ENCODE measurements at places on chromosomes 7 and 10.

DNA sequence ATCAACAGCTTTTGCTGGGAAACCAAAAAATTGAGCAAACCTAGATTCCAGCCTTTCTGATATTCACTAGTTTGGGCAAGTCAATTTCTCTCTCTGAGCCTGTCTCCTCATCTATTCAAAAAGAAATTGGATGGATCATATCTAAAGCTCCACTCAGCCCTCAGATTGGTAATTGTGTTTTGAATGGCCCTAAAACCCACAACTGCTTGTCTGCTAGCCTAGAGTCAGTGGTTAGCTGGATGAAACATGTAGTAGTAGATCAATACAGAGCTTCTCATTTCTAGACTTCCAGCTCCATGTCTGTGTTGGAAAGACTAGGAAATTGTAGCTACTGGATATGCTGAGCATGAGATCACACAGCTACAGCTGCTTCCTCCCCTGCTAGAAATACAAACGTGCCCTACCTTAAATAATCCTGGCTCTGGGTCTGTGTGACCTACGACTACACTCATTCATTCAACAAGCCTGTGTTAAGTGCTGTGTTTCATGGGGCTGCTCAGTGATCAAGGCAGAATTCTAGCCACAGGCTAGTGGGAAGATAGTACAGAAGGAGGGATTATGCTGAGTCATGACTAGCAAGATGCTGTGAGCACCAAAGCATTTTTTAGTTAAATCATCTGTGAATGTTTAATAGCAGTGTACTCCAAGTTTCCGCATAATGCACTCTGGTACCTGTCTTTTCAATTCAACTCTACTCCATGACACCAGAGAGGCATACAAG is 15.7 kb downstream of the DNTT start:
- DNase-seq, result no peak

DNA sequence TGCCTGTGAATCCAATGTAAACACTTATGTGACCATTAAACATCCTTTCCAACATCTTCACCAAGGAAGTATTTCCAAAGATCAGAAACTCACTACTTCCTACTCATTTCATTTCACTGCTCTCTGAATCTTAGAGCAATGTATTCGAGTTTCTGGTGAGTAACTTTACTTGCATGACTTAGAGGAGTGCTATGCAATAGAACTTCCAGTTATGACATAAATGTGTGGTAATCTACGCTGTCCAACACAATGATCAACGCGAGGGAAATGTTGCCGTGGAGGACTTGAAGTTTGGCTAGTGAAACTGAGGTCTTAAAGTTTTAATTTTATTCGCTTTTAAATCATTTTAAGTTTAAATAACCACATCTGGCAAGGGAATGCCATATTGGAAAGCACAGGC is 1326.3 kb downstream of the XPNPEP1 start:
- DNase-seq, result no peak

- peak; percentile 73 for DNase-seq
These were observed 3.6 kb downstream of the NPM3 start for GRCh38 chr10:101779544-101780186.

DNA sequence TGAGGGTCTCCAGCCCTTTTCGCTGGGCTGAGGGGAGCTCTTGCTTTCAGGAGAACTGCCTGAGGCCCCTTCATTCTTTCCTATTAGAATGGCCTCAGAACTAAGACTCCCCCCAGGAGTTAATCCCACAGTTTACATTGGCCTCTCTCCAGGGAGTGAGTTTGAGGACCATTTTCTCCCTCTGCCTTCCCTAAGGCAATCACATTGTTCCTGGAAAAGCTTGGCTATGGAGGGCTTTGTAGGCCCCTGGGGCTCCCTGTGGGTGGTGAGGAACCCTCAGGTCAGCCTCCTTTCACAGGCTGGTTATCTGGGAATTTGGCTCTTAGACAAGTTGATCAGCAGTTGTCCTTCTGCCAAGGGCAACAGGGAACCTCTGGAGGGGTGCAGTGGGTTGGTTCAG is 343.7 kb downstream of the RPS24 start:
- no peak for DNase-seq

DNA sequence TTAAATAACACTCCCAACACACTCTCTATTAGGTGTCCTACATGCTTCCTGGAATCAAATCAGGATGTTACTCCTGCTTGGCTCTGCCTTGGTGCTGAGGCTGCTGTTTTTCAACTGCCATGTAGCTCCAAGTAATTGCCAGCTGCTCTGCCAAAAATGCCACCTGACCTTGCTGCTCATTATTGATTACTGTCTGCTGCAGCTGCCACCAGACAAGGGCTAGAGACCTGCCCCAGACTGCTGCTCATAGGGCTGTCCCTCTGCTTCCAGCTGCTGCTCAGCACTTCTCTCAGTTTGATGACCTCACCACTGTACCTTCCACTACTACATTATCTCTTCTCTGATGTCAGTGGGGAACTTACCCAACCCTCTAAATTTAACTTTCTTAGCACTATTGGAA is 102.5 kb downstream of the PCLO start:
- DNase-seq, result no peak

DNA sequence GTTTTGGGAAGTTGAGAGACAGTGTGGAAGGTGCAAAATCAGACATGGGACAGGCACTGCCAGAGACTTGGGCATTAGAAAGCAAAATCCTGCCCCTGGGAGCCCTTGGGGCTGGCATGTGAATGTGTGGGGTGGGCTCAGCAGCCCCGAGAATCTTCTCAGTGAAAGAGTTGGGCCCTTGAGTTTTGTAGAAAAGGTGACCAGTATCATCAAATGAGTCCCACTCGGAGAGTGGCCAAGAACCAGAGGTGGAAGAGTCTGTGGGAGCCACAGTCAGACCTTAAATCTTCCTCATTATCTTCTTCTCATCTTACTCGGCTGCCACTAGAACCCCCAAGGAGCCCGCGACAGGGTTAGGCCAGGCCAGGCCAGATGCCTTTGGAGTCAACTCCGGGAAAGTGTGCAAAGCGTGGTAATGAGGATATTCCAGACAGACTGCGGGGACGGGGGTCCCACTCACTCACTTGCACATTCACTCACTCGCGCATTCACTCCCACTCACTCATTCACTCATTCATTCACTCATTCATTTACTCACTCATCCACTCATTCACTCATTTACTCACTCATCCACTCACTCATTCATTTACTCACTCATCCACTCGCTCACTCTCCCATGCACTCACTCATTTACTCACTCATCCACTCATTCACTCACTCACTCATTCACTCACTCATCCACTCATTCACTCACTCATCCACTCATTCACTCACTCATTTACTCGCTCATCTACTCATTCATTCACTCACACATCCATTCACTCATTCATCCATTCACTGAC is 74.9 kb downstream of the CARD11 start:
- no peak for DNase-seq

- DNase-seq, result no peak
These were observed 173.6 kb upstream of the PRKCQ start for GRCh38 chr10:6753644-6754043.

- DNase-seq, result no peak
These were observed 8.5 kb upstream of the FLNC start for GRCh38 chr7:128821724-128822123.

DNA sequence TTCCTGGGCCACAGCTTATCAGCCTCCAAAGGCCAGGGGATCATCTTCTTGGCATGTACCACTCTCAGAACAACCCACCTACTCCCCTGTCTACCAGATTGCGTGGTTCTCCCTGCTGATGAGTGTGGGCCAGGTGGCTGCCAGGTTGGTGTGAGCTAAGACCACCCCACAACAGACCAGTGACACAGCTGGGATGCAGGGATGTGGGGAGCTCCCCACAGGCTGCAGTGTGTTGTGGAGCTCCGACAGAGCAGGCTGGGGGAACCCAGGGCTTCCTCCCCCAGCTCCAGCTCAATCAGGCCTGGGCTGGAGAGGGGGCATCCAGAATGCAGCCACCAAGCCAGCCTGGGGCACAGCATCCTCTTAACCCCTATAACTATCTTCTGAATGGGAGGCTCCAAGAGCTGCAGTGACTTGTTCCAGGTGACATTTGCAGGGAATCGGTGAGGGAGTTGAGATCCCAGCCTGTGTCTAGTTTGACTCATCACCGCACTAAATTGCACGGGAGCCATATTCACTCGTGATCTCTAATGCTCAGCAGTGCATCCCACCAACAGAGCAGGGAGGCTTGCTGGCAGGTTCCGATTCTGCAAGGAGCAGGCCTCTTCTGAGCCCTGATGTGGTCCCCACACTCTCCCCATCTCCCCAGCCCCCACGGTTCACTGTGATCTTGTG is 596 bp upstream of the GDF2 start:
- DNase-seq, result no peak

- DNase-seq, result no peak
These were observed 144.4 kb downstream of the PKD1L1 start for GRCh38 chr7:47803846-47804245.

- peak; percentile 63 for DNase-seq
These were observed at the start of gene WASL for GRCh38 chr7:123748734-123749536. WASL (minus strand) TSS chr7:123749003; CDS start chr7:123748734, 269 bp downstream.

GRCh38 chr10:126222736-126223511 is 165.4 kb downstream of the ADAM12 start:
- DNase-seq, result no peak

- no peak for DNase-seq
These were observed 20.5 kb upstream of the GPR26 start for GRCh38 chr10:123645615-123646014.

- no peak for DNase-seq
These were observed 209.6 kb downstream of the PTPRN2 start for GRCh38 chr7:158377800-158378623.

GRCh38 chr7:67794544-67794943 is 797.9 kb downstream of the TYW1 start:
- DNase-seq, result no peak

DNA sequence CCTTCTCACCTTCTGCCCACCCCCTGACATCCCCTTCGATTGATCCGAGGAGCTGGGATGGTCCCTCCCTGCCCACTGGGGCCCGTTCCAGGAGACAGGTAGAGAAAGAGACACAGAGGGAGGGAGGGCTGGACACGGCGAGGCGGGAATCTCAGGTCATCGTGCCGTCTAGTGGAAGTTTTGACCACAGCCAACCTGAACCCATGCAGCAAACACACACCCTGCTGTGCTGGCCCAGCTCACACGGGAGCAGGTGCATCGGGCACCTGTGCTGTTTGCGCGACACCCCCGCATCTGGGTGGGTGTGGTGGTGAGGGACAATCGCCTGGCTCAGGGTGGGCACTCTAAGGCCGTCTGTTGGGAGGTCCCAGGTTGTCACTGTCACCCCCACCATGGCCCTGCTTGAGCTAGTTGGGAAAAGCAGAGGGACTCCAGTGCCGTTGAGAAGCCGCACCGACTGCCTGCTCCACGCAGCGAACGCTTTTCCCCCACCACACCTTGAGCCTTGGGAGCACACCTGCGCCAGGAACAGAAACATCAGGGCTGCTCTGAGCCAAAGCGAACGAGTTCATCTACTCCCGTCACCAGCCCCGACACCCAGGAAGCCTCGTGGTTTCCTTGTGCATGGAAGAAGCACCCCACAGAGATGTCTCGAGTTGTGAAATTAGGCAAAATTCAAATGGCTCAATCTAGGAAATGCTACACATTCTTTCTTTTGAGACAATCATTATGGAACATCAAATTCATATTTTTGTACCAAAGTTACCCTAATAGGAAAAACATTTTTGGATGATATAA is 285.8 kb downstream of the DNAJB6 start:
- DNase-seq, result no peak

GRCh38 chr10:129914153-129914855 is 49.8 kb downstream of the EBF3 start:
- DNase-seq, result no peak

DNA sequence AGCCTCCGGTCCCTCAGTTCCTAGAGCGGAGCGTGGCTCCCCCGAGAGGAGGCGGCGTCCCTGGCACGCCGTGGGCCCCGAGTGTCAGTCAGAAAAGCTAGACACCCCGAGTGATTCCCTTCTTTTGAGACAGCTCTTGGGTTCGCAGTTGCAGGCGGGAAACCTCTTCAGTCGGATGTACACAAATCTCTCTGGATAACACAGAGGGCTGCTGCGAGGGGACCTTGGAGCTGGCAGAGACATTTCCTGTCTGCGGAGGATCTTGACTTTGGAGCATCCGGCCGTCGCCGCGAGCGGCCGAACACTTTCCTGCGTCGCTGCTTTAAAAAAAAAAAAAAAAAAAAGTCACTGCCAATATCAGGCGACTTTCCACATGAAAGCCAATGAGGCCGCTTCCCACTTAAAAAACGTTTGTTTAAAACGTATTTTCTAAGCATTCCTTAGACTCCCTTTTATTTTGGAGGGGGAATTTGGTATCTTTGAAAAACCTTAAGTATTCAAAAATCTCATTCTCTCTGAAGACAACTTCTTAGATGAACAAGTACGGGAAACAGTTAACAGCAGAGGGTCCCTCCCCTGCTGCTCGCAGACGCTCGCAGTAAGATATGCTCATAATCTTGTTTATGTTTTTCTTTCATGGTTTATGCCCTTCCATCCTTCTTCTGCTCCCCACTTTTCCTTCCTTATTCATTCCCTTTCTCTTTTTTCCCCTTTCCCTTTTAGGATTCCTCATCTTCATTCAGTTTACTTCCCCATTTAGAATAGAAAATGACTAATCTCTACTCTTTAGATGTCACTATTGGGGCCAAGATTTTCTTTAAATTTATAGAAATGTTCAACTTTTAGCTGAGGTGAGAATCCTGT is 10.0 kb downstream of the HHEX start:
- peak; percentile 25 for DNase-seq

DNA sequence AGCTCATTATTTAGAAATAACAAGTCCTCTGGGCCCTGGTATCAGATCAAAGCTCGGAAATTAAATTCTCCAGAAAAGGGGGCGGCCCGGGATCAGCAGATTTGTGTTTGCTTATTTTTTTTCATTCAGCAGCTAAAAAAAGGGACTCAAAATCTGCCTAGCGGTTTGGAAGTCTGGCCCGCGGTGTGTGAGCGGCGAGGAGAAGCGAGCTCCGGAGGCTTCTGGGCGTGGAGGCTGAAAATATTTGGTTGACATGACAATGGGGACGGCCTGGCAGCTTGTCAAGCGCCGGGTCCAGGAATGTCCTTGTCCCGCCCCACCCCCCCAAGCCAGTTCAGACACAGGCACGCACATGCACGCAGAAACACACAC is 43.4 kb downstream of the FOXL3 start:
- DNase-seq, result no peak

DNA sequence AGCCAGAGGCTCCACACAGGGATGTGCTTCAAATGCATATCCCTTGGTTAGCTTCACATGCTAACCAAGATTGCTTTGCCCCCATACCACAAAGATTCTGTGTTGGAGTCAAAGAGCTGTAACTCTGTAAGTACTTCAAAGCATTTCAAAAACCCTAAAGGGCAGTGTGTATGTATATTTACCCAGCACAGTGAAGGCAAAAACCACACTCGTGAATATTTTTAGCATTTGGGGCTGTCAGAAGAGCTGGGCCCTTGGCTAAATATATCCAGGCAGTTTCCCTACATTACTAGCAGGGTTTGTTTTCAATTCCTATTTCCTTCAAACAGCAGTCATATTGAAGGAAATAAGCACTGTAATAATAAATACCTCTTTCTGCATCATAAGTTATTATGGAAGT is 84.2 kb upstream of the STEAP1B start:
- no peak for DNase-seq
